Activated CD4-positive, CD25-positive, alpha-beta regulatory T cell treated with anti-CD3 and anti-CD28 coated beads, Interleukin-2, amount 50 U/mL, for 72 hours (primary cell): ENCODE measurements at places on chromosomes 3 and 15.

GRCh38 chr3:72082776-72083462, 298.0 kb upstream of the PROK2 start:
- no peak for DNase-seq

DNA sequence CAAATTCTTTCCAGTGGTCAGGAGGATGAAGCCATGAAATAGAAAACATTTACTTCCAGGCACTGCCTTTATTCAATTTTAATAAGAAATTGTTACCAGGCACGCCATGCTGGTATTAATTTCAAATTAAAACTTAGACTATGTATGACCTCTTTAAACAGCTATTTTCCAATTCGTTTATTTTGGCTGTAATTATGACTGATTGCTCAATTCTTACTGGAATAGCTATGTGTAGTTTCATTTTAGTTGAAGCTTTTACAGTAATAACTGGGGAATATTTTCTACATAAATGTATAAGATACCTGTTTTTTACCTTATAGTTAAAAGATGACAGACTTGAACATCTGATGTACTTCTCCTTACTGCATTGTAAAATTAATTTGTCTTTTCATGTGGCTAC, 480.0 kb upstream of the GOLIM4 start:
- DNase-seq: no peak

DNA sequence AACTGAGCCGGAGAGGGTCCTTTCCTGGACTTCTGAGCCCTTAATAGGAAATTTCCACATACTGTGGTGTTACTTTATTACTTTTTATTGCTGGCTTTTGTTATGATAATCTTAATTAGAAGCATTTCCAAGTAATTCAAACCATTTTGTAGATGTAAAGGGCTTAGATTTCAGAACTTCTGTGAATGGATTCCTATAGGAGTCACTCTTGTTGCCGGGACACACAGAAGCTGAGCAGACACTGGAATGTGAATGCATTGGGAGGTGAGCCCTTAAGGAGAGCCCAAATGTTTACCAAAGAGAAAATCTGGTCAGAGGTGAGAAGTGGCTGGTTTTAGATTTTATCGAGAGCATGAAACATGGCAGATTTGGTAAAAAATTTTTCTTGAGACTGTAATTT, 87.4 kb downstream of the FNDC3B start:
- no peak for DNase-seq

GRCh38 chr15:68298882-68299381, 21.4 kb downstream of the FEM1B start:
- peak; percentile 30 for DNase-seq

GRCh38 chr15:25065286-25065685, 110.5 kb downstream of the SNRPN start:
- DNase-seq: no peak

DNA sequence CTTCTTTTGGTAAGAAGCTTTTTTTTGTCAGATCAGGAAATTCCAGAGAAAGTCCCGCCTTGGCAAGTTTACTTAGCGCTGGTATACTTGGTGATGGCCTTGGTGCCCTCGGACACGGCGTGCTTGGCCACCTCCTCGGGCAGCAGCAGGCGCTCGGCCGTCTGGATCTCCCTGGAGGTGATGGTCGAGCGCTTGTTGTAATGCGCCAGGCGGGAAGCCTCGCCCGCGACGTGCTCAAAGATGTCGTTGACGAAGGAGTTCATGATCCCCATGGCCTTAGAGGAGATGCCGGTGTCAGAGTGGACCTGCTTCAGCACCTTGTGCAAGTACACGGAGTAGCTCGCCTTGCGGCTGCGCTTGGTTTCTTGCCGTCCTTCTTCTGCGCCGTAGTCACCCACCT, 46.6 kb downstream of the QTRT2 start:
- no peak for DNase-seq

- DNase-seq: no peak
Measured at GRCh38 chr3:29241855-29242254, 39.0 kb upstream of the RBMS3 start.

DNA sequence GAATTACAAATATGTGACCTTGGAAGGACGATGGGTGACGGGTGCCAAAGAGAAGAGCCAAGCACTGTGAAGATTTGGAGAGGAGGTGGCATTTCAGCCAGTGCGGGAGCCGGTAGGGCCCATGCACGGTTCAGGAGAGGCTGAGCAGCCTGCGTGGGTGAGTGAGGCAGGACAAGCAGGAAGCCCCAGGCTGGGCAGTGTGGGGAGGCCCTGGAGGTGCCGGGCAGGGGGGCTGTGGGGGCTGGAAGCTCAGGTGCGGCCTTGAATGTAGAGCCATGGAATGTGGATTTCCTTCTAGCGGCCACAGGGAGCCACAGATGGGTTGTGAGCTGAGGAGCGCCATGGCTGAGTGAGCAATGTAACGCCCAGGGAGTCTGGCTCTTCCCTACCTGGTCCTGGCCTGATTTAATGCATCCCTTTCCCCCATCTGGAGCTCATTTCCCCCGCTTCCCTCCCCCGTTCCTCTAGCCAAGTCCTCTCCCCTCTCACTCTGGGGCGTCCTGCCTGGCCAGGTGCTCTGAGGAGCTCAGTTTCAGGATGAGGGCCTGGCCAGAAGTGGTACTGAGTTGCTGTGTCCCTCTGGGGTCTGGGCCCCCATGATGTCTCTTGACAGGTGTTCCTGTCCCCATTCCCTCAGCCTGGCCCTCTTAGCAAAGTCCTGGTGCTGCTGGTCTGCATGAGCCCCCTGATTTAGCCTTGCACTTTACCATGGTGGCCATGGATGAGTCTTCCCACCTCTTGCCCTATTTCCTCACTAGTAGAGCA, 41.8 kb upstream of the IQSEC1 start:
- peak; percentile 13 for DNase-seq

DNA sequence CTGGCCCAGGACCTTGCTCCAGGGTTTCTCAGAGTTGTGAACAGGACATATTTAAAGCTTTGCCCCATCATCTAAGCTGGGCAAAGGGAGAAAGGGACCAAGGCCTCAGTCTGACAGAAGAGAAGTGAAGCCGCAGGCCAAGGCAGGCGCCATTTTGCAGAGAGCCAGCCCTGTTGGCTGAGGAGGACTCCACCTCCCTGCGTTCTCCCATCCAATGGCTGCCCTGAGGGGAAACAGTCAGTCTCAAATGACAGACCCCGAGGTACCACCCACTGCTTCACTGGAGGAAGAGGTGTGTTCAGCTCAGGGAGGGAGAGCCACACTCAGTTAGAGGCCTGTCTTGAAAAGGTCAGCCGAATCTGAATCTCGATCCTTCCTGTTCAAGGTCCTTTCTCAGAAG, 86.1 kb downstream of the ADAMTS17 start:
- no peak for DNase-seq

GRCh38 chr3:170228093-170228766, 6.0 kb downstream of the PRKCI start:
- no peak for DNase-seq

DNA sequence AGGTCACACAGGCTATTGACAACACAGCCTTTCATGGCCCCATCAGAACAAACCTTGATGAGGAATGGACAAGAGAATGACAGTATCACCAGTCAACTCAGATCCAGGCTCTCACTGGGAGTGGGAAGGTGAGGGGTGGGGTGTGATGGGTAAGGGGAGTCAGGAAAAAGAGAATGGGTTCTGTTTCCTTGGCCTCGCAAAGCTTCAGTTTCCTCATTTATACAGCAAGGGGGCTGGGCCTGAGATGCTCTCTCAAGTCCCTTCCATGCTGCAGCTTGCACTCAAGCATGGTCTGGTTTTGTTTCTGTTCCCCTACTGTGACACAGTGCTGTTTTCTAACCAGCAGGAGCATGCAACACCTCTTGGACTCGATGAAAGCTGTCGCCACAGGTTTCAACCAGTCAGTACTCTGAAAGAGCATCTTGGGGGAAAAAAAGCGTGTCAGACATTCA, 65.7 kb upstream of the IL12A start:
- DNase-seq: no peak

DNA sequence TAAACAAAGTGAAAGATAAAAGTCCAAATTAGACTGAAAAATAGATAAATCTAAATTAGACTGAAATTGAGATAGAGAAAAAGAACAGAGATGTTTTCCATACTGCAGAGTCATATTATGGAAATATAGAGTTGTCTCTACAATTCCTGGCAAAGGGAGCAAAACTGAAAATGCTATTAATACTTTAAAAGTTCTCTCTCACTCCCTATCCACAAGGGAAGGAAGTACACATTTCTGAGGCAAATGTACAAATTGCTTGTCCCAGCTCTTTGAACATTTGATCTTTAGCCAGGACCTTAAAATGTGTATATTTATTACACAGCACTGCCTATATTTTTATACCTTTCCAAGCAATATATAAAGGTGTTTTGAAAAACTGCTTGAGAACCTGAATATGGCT, 225.1 kb upstream of the SEMA6D start:
- no peak for DNase-seq

DNA sequence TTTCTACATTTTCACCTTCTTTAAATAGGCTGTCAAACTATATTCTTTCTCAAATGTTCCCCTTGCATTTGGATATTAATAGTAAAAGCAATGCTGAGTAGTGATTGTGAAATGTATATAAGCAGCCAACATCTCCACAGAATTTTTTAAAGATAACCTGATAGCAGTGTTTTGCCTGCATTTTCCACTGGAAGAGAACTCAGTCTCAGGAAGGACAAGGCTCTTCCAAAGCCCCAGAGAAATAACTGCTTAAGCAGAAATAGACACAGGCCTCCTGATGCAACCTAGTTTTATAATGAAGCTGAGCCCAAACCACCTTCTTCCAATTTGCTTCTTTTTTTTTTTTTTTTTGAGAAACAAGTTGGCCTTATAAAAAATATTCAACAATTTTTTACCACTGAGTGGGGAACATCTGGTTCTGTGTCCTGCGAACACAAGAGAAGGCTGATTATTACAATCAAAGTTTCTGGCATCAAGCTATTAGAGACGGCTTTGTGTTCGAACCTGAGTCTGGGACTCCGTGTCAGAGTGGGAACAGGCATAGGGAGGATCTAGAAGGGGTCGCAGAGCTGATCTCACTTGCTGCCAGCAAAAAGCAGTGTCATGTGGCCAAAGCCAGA, 332.5 kb upstream of the TBL1XR1 start:
- DNase-seq: no peak

DNA sequence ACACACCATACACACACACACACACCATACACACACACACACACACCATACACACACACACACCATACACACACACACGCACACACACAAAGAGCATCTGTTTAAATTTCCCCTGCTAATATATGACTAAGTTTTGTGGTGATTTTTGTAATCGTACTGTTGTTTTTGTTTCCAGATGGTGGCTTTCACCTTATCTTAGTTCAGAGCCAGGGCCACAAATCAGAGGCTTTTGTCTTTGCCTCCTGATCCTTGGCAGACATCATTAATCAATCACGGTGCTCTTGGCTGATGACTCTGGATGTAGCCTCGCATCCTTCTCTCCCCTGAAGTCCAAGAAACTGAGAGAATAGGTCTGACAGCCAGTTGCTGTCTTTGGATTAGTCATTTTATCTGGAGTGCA, 52.1 kb downstream of the EDEM1 start:
- no peak for DNase-seq

DNA sequence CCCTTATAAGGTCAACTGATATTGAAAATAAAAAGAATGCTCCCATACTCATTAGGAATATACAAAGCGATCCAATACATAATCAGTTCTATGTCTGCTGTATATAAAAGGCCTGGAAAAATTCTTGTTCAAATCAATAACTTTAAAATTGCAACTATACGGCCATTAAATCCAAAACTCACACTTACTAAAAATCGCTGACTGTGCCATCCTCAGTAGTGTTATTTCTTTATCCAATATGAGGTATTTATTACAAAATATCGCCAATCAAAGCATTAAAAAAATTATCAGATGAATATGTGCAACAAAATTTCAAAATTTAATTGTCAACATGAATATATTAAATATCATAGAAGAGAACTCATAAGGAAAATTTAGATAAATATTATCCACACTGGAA, 146.5 kb downstream of the PLD1 start:
- DNase-seq: no peak

- DNase-seq: no peak
Measured at GRCh38 chr3:129106866-129107565, 14.6 kb downstream of the RAB43 start.

- no peak for DNase-seq
Measured at GRCh38 chr3:170483485-170484262, 65.0 kb downstream of the CLDN11 start.

DNA sequence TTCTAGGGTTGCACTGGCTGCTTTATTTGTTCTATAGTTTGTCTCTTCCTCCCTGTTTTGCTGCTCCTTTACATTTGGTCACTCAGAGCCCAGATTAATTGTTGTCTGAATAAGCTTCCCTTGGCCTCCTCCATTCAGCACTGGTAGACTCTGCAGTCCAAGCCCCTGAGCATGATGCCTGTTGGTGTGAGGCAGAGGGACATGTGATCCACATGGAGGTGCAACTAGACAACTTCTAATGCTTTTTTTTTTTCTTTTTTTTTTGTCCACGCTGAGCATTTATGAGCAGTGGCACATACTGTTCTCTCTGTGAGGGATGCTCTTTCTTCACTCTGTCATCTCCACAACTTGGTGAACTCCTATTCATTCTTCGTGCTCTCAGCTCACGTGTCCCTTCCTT, 167.3 kb upstream of the TBC1D5 start:
- no peak for DNase-seq

- DNase-seq: no peak
Measured at GRCh38 chr15:98668566-98669308, 20.4 kb downstream of the IGF1R start.

DNA sequence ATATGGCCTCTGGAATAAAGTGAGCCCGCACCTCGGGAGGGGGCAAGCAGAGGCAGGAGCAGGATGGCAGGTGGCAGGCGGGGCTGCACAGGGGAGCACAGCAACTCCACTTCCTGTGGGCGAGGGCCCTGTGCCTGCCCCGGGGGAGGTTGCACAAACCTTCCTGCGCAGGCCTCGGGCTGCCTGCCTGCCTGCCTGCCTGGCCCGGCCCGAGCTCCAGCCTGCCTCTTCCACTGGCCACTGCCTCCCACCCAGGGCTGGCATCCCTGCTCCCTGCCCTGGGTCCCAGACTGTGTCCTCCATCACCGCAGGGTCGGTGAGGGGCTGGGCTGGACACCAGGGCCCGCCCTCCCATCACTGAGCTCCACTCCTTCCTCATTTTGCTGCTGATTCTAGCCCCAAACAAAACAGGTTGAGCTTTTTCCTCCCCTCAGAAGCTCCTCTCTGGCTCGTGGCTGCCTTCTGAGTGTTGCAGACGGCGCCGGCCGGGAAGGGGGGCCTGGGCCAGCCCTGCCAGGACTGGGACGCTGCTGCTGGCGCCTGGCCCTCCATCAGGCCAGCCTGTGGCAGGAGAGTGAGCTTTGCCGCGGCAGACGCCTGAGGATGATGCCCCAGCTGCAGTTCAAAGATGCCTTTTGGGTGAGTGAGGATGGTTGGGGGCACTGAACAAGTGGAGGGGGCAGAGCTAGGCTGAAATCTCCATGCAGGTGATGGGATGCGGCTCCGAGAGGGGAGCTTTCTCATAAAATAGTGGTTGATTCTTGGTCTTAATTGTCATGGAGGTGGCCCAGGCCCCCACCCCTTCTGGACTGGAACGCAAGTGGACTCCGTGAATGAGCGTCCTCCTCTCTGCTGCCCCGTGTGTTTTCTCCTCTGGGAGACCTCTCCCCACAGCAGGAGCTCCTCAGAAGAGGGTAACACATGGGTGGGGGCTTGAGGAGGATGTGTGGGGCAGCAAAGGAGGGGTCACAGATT, at the start of gene PSTPIP1:
PSTPIP1 (plus strand) TSS at position 156 of the 975 bp plus-strand sequence; CDS start at position 604, 448 bp downstream.
- DNase-seq: peak; percentile 75

- no peak for DNase-seq
Measured at GRCh38 chr15:71811036-71811736, 832 bp downstream of the NR2E3 start.

GRCh38 chr15:89017370-89018066, 70.7 kb upstream of the ABHD2 start:
- peak; percentile 87 for DNase-seq

- DNase-seq: no peak
Measured at GRCh38 chr3:139204728-139205127, 139.1 kb upstream of the MRPS22 start.
